ENCODE measurements at places on chromosomes 1 and 21.

GRCh38 chr1:216576234-216576937 lies 146.8 kb downstream of the ESRRG start:
- no peak for DNase-seq

GRCh38 chr1:162144853-162145252 lies 75.4 kb downstream of the NOS1AP start:
- DNase-seq: no peak

- DNase-seq: no peak
Measured at GRCh38 chr1:215767761-215768160, 200.7 kb downstream of the KCTD3 start.

- DNase-seq: no peak
Measured at GRCh38 chr1:82423174-82423815, 622.6 kb downstream of the ADGRL2 start.

- DNase-seq: no peak
Measured at GRCh38 chr1:45998020-45998617, 134.3 kb downstream of the PIK3R3 start.

- DNase-seq: no peak
Measured at GRCh38 chr1:233613252-233614172, at the start of gene KCNK1. Gene KCNK1, plus strand, starts transcription at chr1:233614106. Its CDS starts 66 bp downstream, at chr1:233614172.

GRCh38 chr1:19336543-19336942 lies 24.4 kb downstream of the SLC66A1 start:
- DNase-seq: no peak

DNA sequence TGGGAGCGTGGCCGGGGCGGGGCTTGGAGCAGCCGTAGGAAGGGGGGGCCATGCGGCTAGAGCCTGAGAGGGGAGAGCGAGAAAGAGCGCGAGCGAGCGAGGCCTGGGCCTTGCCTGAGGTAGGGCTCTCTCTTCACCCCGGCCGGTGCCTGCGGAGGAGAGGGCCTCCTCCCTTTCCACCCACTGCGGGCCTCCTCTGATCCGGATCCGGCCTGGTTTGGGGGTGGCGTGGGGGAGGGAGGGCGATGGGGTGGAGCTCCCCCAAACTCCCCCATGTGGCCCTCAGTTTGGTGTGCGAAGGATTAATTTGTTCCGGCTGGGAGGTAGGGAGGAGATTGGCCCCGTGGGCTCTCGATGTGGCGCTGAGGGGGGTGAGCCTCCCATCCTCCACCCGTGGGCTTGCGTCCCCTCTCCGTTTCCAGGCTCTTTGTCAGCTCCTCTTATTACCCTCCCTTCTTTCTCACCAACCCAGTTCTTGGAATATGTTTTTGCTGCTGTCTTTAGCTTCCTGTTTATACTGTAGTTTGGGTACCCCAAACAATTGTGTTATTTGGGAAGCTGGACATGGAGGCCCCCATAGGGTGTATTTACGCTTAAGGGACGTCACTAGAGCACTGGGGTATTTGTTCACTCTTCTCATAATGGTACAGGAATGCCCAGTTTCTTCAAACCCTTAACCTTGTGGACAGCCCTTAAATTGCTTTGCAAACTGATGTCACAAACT lies 685 bp downstream of the UBAP2L start:
- DNase-seq: peak; percentile 23

GRCh38 chr1:166470014-166470413 lies 303.2 kb upstream of the FAM78B start:
- DNase-seq: no peak

GRCh38 chr21:18549214-18549905 lies 145.8 kb upstream of the TMPRSS15 start:
- DNase-seq: peak; percentile 59

GRCh38 chr1:112000048-112000447 lies 10.6 kb upstream of the KCND3 start:
- DNase-seq: no peak

GRCh38 chr21:46545363-46545762 lies 59.5 kb downstream of the S100B start:
- DNase-seq: no peak

GRCh38 chr1:234889643-234890042 lies 239.0 kb downstream of the TOMM20 start:
- DNase-seq: no peak

- DNase-seq: no peak
Measured at GRCh38 chr1:24765308-24765988, 20.2 kb downstream of the CLIC4 start.

DNA sequence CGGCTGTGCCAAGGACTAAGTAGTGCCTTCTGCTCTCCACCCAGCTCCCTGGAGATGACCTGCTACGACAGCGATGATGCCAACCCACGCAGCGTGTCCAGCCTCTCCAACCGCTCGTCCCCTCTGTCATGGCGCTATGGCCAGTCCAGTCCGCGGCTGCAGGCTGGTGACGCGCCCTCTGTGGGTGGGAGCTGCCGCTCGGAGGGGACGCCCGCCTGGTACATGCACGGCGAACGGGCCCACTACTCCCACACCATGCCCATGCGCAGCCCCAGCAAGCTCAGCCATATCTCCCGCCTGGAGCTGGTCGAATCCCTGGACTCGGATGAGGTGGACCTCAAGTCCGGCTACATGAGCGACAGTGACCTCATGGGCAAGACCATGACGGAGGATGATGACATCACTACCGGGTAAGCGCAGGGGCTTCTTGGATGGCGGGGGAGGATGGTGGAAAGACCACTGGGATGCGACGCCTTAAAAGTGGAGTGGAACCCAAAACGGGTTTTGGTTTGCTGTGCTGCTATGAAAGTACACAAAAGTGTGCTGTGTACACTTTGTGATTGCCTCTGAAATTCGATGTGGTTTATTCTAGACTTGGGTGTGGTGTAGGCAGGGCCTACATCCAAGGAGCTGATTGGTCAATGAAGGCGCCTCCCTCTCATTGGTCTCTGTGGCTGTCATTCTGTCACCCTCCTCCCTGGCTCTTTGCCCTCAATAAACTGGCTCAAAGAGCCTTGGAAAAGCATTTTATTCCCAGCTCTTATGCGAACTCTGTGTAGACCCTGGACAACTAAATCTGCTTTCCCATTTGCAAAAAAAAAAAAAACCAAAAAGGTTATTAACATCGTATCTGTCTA lies 110.4 kb upstream of the IPO9 start:
- DNase-seq: no peak

GRCh38 chr1:6747674-6748073 lies 37.6 kb upstream of the CAMTA1 start:
- DNase-seq: no peak
